ACHN (cell line): ENCODE measurements at places on chromosomes 6 and 20.

DNA sequence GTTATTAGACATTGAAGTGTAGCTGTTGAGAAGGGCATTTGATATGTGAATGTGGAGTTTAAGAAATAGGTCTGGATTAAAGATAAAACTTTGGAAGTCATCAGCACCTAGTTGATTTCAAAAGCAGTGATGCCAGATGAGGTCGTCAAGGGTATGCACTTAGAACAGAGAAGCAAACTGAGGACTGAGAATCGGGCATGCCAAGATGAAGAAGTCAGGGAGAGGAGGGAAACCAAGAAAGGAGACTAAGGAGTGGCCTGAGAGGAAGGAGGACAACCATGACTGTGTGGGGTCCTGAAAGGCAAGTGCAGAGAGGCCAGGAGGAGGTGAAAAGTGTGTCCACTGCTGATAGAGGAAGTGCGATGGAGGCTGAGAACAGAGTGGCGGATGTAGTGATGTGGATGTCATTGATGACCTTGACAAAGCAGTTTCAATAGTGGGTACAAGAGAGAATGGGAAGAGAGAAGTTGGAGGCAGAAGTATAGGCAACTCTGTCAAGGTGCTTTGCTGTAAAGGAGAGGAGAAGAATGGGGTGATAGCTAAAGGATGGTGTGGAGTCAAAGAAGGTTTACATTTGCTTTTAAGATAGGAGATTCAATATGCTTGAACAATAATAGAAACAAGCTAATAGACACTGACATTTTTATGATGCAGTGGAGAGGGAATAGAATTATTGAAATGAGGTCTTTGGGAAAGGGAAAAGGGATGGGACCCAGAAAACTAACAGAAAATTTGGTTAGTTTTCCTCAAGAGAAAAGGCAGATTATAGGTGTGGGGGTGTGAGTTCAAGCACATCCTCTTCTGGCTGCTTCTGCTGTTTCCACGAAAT is 139.7 kb upstream of the TMEM170B start:
- DNase-seq: no peak

DNA sequence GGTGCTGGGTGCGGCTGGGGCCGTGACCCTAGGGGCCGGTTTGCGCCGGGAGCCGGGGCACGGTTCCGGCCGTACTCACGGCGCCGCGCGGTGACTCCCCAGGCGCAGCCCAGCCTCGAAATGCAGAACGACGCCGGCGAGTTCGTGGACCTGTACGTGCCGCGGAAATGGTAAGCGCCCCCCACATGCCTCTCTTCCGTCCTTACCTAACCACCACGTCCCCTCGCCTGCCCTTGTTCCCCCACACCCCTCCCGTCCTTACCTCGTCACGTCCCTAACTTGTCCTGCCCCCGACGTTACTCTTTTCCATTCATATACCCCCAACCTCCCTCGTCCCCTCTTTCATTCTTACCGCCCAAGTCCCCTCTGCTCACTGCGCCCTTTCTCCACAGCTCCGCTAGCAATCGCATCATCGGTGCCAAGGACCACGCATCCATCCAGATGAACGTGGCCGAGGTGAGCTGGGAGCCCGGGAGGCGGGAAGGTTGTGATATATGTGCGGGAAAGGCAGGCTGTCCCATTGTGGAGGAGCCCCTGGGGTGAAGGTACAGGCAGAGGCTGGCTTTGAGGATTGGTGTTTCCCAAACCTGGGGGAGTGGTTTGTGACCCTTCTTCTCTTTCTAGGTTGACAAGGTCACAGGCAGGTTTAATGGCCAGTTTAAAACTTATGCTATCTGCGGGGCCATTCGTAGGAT is 463 bp downstream of the RPS21 start:
- no peak for DNase-seq

DNA sequence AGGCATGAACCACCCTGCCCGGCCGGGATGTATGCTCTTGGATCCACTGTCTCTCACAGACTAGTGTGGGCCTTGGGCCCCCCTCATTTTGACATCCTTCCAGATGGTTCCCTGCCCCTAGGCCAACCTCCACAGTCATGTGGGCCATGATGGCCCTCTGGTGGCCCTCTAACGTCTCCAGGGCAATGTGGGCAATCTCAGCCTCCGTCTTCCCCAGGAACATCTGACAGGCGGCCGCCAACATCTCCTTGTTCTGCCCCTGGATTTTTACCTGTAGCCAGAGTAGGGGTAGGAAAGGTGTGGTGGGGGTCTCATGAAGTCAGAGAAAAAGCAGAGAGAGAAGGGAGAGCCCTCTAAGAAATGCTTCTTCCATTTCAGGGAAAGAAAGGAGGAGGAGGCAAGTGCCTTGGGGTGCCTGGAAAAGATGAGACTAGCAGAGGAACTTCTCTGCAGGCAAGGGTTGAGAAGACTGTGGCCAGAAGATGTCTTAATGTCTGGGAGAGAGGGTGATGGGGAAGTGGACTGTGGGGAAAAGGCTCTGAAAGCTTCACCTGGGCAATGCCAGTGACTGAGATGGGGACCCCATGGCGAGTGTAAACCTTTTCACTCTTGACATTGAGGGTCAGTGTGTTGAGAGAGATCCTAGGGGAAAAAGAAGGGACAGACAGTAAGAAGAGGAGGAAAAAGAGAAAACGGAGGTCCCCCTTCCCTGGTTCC is 1.3 kb downstream of the FLOT1 start:
- DNase-seq: no peak

DNA sequence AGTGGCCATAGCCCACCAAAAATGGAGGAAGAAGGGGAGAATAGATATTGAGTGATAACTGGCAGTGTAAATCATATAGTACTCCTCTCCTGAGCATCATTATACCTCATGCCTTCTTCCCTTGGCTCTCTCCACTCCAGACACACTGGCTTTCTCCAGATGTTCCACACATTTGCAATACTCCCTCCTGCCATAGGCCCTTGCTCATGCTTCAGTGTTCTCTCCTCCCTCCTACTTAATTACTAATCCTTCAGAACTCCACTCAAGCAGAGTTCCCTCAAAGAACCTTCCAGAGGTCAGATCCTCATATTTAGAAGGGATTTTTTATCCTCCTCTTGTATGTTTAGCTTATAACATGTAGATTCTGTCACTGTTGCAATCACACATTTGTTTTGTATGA is 279.5 kb upstream of the SUPT3H start:
- peak; percentile 36 for DNase-seq

GRCh38 chr6:64985726-64986125 is 721.3 kb downstream of the EYS start:
- no peak for DNase-seq

GRCh38 chr6:150584065-150584464 is 15.6 kb upstream of the PLEKHG1 start:
- DNase-seq: no peak

GRCh38 chr6:133631421-133631820 is 257.5 kb upstream of the TCF21 start:
- DNase-seq: no peak

GRCh38 chr6:152499931-152500330 is 137.2 kb downstream of the SYNE1 start:
- DNase-seq: no peak
